NCI-H524 (cell line): ENCODE measurements at places on chromosomes 7 and 10.

DNA sequence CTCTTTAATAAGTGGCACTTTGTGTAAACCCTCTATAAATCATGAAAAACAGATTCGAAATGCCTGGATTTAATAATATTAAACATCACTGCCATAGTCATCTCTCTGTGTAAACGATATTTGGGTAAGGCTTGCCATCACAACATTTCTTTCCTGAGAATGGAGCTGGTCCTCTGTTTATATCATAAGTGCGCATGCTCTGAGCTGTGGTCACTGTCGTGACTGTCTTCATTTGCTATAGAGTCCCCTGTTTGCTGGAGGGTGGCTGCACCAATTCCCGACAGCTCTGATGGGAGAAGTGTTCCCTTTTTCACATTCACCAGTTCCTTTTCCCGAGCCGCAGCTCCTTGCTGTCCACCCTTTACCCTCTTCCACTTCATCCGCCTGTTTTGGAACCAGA is 50.4 kb upstream of the AGMO start:
- no peak for DNase-seq

- DNase-seq, result no peak
These were observed 128.1 kb upstream of the NANOS1 start for GRCh38 chr10:118901380-118901779.

GRCh38 chr7:126472825-126473224 is 779.9 kb downstream of the GRM8 start:
- no peak for DNase-seq

DNA sequence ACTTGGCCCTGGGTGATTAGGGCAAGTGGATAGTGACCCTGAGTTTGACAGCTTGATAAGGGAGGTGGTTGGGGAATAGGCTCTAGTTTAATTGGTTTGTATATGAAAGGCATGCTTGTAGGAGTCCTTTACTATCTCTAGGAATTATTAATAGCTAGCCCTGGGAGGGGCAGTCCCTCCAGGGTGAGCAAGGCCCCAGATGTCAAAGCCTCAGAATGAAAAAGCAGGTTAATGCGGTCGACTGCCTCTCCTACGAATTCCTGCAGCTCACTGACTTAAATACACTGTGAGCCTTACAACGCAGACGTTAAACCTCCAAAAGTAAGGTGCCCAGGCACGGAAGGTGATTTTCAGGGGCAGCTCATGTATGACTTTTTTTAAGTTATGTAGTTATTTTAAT is 5.2 kb upstream of the BTBD16 start:
- no peak for DNase-seq

DNA sequence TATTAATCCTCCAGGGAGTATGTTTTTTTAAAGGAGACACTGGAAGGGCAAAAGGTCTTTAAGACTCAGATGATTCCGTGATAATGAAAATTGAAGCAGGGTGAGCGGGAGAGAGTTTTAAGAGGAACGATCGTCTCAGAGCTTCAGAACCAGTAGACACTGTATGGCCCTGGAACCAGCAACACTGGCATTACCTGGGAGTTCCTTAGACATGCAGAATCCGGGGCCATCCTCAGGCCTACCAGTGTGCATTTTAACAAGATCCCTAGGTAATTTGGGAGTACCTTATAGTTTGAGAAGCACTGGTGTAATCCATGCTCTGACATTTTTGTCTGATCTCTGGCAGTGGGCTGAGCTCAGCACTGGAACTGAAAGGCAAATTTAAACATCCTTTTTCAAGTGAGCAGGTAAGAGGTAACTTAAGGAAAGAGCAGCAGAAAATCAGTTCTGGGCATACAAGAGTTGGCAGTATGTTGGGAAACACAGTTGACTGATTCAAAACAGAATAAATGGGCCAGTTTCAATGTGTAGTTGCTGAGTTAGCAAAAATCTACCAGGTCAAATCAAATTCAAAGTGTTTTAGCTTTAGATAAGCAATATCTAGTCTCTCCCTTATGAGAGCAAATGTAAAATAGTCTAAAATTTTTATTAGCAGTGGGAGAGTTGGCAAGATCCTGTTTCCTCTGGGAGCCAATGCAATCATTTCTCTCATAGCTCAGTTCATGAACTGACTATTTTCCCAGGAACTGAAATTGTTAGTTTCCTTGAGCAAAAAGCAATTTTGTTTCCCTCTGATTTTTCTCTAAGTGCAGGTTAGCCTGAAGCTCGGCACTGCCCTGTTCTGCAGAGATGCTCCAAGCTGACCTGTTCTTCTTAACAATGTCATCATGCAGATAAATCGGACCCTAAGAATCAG is 97.2 kb upstream of the ELMO1 start:
- DNase-seq, result no peak
